ENCODE measurements at places on chromosomes 1 and 21. TPM values are rescaled to one million over a fixed set of nuclear protein-coding genes. Genes with fewer than 3 reads are reported as not detected.

Gene NEK7
- 404 TPM for total RNA-seq

Gene LPAR3
- total RNA-seq: 2.0 TPM

Gene LRRC53
- total RNA-seq: not detected

Gene TMEM234
- total RNA-seq: 12.1 TPM

Gene OR2T3
- total RNA-seq: not detected

Gene KCNJ10
- total RNA-seq: not detected

Gene PTPN14
- total RNA-seq: 45.2 TPM

Gene ERICH3
- total RNA-seq: not detected

Gene AVPR1B
- not detected for total RNA-seq

Gene TRIM17
- under 0.01 TPM for total RNA-seq

Gene ELF3
- 2.5 TPM for total RNA-seq

Gene FCER1G
- 0.38 TPM for total RNA-seq

Gene GPX7
- total RNA-seq: 30.4 TPM

Gene RIPPLY3
- total RNA-seq: not detected

Gene TTC3
- 208 TPM for total RNA-seq

Gene TTF2
- total RNA-seq: 18.2 TPM

Gene RHD
- total RNA-seq: under 0.01 TPM

Gene RSPO1
- total RNA-seq: under 0.01 TPM

Gene CCDC27
- not detected for total RNA-seq

Gene LRRC3
- 0.85 TPM for total RNA-seq

Gene LY9
- total RNA-seq: not detected

Gene CYB561D1
- total RNA-seq: 5.8 TPM

Gene TRAF3IP3
- total RNA-seq: not detected
